ENCODE measurements at places on chromosomes 5 and 9.

DNA sequence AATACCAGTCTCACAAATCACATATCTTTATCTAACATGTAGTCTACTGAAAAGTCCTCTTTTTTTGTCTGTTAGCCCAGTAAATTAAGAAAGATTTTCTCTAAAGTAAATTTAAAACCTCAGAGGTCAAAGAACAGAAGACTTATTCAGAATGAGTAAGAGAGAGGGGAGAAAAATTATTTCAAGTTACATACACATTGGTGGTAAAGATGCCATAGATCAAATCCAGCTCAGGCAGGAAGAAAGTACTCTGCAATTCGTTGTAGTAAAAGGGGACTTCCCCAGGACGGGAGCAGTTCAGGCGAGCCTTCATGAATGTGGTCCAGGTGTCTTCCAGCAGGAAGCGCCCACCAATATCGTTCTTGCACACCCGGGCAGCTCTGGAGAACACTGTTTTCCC, 344.1 kb downstream of the SEMA5A start:
- DNase-seq, result no peak

GRCh38 chr5:75509956-75510355, 1.5 kb downstream of the CERT1 start:
- DNase-seq, result peak; percentile 87

GRCh38 chr9:72305102-72305546, 59.9 kb downstream of the ZFAND5 start:
- peak; percentile 95 for DNase-seq

DNA sequence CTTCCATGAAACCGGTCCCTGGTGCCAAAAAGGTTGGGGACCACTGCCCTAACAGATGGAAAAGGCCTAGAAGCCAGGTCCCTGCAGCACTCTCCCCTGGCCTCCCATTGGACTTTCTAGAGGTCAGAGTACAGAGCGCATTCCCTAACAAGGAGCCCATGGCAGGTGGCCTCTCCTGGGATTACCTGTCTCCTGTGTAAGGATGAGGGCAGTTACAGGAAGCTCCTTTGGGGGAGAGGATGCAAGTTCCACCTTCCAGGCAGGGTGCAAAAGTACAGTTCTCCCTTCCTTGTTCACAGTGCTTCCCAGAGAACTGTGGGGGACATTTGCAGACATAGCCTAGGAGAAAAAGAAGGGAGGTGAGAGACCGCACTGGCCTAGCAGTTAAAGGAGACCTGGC, 62.4 kb downstream of the SLC36A1 start:
- DNase-seq, result no peak

DNA sequence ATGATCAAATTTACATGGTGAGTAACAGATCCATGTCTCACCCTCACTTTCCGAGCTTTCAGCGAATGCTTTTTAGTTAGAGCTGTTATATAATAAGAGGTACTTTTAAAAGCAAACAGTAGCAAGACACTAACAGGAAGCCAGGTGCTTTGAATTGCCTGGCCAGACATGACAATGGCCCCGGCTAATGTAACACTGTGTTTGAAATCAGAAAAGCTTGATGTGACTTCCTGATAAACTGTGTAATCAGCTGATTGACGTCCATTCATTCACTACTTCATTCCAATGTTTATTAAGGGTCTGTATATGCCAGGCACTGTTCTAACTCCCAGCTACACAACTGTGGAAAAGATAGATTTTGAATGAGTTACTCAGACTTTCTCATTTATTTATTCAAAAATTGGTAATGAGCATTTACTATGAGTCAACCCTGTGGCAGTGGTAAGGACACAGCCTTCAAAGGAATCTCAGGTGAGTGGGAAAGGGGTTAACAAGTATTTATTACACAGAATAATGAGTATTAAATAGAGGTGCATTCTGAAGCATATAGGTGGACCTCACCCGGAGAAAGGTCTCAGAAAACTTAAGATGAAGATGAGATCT, 26.6 kb downstream of the DPYSL3 start:
- no peak for DNase-seq

GRCh38 chr9:2241461-2241835, 226.3 kb downstream of the SMARCA2 start:
- no peak for DNase-seq

DNA sequence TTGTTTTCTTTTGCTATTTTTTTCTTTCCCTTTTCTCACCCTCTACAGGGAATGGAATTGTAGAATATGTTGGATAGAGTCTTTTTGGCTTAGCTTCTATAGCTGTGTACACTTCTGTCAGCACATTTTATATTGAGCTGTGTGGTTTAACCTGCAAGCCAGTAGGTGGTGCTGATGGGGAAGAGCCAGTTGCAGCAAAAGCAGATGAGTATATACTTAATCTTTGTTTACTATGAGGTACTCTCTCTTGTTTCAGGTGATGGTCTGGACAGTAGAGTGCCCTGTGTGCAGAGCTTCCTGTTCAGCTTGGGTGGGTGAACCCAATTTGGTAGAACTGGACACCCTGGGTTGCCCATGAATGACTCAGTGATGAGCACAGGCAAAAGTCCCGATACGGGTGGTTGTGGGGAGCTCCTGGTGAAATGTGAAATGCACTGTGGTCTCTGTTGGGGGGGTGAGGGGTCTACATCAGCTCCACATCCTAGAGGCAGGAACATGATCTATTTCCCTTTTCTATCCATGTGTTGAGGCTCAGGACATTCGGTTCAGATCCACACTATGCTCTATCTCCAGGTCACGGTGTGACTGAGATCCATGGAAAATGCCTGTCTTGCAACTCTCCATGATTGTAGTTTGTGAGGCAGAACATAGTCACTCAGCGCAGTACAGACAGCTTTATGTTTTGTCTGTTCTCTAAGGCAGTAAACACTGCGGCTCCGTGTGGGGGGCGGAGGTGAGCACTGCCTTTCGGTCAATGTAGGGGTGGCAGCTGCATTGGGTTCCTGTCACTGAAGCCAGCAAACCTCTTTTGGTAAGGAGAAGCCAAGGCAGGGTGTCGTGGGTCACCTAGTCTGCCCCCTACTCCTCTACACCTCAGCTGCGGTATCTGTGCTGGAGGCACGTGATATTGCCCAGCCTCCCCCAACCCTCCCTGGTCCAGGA, 353.2 kb downstream of the PRR16 start:
- no peak for DNase-seq

- no peak for DNase-seq
Measured at GRCh38 chr5:176671890-176672747, 24.8 kb downstream of the TSPAN17 start.

GRCh38 chr9:95788521-95788991, 86.9 kb upstream of the ERCC6L2 start:
- DNase-seq, result no peak

DNA sequence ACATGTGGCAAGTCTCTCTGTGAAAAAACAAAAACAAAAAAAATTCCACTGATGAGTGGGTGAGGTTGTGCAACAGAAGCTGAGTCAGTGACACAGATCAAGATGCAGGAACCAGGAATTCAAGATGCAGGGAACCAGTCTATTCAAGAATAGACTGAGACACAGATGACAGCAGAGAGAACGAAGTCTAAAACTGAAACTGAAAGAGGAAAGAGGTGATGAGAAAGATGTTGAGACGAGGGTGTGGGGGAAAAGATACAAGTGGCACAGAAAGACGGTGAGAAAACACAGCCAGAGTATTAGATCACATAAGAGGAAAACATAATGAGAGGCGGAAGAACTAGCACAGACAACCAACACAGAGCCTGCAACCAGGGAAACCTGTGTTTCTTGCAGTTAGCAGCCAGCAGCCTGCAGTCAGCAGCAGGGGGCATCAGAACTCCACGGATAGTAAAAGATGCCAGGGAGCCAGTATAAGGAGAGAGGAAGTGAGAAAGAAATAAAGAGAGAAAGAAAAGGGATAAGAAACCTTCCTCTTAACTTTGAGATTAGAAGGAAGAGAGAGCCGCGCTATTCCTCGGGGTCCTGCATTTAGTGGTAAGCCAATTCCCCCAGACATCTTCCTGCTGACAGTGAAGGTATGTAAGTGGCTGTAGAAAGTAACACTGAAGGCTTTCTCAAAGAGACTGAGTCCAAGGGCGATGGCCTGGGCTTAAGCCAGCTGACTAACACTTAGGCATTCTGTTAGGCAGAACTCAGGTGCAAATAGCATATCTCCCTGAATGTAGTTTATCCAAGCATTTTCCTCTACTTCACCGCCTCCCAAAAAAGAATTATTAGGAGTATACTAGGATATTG, 79.0 kb downstream of the TLR4 start:
- peak; percentile 90 for DNase-seq

- DNase-seq, result no peak
Measured at GRCh38 chr5:6781716-6782115, 68.5 kb downstream of the TENT4A start.

DNA sequence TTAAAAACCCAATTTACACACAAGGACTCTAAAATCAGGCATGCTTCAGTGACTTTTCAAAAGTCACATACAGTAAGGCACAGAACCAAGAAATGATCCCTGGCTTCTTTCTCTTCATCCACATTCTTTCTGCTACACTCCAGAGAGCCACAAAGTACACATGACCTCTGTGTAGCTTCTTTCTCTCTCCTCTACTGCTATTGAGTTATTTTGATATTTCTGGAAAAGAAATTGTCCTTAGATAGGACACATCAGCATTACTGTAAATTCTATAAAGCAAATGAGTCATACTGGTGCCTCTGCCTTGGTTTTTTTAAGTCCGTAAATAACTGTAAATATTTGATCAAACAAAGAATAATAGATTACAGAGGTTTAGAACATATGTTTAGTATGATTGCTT, 96.3 kb downstream of the KIAA0825 start:
- DNase-seq, result no peak

DNA sequence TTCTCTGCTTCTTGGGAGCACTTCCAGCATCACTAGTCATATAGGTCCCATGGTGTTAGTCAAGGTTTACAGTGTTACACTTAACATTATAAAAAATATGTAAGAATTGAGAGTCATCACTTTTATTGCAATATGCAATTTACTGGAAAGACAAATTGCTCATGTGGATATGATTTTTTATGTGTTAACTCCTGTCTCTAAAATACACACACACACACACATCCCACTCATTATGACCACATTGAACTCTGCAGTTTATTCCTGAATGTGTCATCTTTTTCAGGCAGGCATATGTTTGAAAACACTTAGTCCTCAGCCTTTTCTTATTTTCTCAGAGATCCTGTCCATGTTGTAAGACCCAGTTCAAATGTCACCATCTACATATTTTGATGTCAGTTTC, 148.5 kb upstream of the MRPS30 start:
- DNase-seq, result no peak

- DNase-seq, result no peak
Measured at GRCh38 chr5:79809743-79810142, 120.1 kb downstream of the CMYA5 start.

DNA sequence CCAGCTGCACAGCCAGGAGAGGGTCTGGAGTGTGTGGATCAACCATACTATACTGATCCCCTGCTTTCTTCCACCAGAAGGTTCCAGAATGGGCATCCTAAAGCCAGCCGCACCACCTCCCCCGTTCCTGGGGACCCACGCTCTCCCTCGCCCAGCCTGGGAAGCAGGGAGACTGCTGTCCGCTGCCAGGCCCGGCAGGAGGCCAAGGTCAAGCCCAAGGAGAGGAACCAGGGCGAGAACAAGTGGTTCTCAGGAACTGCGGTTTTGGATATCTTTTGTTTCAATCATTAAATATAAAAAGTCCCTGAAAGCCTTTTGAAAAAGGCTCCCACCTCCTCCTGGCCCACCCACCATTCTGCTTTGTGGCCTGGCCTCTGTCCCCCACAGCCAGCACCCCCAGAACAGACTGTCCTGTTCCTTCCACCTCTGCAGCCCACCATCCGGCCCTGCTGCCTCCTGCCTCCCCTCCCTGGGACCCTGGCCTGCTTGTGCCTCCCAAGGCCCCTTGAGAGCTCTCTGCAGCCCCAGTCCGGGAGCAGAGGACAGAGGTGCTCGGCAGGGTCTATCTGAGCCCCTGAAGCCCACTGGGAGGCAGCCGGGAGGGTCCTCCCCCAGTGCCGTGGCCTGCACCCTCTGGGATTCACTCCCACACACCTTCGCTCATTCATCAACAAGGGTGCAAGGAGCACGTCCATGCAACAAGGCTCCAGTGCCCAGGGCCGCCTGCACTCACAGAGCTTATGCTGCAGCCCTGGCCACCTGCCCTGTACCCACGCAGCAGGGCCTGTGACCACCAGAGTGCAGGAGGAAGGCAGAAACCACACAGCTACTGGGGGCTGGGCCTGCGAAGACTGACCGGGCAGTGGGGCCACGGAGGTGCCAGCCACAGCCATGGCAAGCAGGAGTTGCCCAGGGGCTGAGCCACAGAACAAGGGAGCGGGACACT, 614 bp upstream of the LCN6 start:
- no peak for DNase-seq

DNA sequence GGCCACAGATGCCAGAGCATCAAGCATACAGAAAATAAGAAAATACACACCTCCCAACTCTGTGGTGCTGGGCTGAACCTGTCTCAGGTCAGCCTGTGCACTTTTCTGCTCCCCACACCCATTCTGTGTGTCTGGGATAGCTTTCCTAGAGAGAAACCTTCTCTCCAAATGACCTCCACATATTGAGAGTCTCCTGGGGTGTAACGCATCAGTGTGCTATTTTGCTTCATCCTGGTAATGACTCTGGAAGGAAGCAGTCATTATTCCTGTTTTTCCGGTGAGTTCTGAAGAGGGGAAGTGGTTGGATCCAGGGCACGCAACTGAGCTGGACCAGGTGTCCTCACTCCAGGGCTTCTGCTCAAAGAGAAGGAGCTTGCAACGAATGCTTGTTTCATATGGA, 73.2 kb upstream of the SH3PXD2B start:
- no peak for DNase-seq

DNA sequence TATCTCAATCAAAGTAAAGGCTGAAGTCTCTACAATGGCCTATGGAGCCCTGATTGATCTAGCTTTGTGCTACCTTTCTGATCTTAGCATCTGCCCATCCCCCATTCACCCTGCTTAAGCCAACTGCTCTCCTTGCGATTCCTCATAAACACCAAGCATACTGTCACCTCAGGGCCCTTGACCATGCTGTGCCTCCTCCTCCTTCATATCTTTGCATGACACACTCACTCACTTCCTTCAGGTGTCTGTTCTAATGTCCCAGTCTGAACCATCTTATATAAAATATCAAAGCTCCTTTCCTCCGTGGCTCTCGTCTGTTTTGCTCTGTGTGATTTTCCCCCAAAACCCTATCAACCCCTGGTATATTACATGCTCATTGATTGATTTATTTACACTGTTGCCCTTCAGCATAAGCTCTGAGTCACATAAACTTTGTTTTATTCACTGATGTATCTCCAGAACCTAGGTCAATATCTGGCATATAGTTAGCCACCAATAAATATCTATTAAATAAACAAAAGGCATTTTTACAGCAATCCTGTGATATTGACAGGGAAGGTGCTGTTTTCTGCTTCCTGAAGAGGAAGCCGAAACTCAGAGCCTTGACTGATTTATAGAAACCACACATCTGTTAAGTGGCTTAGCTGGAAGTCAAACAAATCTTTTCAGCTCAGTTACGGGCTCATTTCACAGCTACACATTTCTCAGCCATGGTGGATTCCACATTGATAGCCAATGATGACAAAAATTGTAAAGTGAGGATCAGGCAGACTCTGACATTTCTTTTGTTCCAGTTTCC, 103.6 kb downstream of the BOD1 start:
- DNase-seq, result no peak

Measured in inflammatory macrophage treated with lipopolysaccharide for 1 hour (primary cell).